ENCODE measurements at places on chromosomes 5 and 9. TPM values are rescaled to one million over a fixed set of nuclear protein-coding genes. Genes with fewer than 3 reads are reported as not detected.

The CORO2A gene
- 14.9 TPM for total RNA-seq

GRCh38 chr9:129567842-129568559 lies 52.9 kb downstream of the C9orf50 start:
- peaks cover 6% of the 10 kb centered on the region for H3K4me1 ChIP-seq
- H3K27ac ChIP-seq, result peak overlapping the region; percentile 23
- peak overlapping the region; percentile 43 for H3K4me3 ChIP-seq

DNA sequence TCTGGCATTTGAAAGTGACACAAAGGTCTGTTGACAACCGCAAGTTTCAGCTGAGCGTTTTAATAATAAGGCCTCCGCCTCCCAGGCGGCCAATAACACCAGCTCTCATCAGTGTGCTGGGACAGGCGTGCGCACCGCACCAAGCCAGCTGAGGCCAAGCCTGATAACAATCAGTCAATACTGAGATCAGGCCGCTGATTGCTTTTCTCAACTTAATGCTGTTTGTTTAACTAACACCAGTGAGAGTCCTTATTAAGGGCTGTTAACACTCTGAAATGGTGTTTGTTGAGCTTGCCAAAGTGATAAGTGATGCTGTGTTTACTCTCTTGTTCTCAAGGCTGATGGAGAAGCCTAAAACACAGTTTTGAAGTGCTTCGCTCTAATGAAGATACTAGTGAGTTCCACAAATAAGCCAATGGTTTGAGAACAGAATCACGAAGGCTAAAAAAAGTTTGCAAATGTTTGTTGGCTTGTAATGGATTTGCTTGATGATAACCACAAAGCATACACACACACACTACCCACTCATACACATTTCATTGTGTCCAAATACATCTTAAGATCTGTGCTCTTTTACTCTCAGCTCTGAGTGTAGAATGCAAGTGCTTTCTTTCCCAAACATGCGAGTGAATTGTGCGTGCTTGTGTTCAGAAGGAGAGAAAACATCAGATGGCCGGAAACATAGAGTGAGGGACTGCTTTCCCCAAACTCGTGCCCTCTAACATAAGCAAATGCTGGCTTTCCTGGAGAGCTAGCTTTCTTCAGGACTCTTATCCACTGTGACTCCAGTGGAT lies 330.4 kb upstream of the KLF4 start:
- peak; percentile 52 for DNase-seq
- H3K4me1 ChIP-seq, result no peaks in the 10 kb centered on the region
- H3K4me3 ChIP-seq, result no peak overlapping the region
- peaks cover 13% of the 10 kb centered on the region for H3K27me3 ChIP-seq

DNA sequence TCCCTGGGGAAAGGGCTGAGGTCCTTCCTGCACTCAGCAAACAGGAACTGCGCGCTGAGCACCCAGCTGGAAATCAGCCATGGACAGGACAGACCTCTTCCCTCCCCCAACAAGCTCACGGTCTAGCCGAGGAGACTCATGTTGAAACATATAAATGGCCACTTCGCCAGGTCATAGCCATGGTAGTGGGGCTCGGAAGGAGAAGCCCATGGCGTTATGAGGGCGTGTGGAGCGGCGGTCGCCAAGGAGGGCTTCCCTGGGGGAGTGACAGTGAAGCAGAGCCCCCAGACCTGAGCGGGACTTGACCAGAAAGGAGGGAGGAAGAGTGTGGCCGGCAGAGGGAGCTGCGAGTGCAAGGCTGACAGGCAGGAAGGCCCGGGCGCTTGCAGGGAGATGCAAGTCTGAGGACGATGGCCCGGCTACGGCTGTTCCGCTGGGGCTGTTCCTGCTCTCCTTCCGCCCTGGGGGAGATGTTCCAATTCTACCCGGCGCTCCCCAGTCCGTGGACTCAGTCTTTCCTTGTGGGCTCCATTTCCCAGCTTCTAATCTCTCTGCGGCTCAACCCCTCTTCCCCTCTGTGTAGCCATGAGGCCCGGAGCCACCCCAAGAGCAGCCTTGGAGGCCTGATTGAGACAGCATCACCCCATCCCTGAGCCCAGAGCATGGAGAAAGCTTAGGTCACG lies 43.9 kb upstream of the PRRC2B start:
- no peak overlapping the region for H3K27ac ChIP-seq
- DNase-seq, result peak; percentile 70
- H3K4me3 ChIP-seq, result no peak overlapping the region
- H3K36me3 ChIP-seq, result no peaks in the 10 kb centered on the region
- no peaks in the 10 kb centered on the region for H3K27me3 ChIP-seq

- no peak for DNase-seq
- no peak overlapping the region for H3K4me3 ChIP-seq
- no peak overlapping the region for H3K27ac ChIP-seq
- no peaks in the 10 kb centered on the region for H3K27me3 ChIP-seq
- H3K36me3 ChIP-seq, result no peaks in the 10 kb centered on the region
Observed at GRCh38 chr5:337563-338130, 16.1 kb downstream of the AHRR start.

- no peak overlapping the region for H3K27ac ChIP-seq
- no peaks in the 10 kb centered on the region for H3K27me3 ChIP-seq
- H3K4me3 ChIP-seq, result no peak overlapping the region
- no peak for DNase-seq
Observed at GRCh38 chr5:2208239-2208544, 325.5 kb upstream of the IRX4 start.

DNA sequence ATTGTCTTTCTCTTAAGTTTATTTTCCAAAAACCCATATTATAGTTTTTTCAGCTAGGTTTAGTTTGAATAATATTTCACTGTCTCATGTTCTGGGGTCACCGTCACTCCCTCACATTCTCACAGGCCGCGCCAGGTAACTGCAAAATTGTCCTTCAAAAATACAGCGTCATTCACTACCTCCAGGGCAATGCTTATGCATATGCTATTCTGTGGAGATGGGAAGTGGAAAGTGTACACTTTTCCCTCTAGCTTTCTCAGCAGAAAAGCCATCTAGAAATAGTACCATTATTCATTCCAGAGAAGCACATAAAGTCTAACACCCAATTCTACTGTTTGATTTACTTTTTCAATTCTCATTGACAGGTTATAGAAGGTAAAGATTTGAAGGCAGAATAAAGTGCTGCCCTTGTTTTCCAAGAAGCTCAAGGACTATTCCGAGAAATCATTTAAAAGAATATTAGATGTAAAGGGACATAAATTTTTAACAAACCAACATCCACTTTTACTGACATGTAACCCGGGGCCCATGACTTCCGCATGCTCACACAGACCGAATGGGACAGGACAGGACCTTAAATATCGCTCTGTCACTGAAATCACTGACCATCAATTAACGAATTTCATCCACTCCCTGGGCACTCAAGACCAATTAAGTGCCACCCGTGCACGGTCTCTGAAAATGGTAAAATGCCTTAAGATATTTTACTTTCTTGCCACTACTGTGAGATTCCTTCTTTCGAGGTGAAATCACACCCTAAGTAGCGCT lies 720 bp downstream of the NUDT12 start:
- H3K27ac ChIP-seq, result peak overlapping the region; percentile 80
- H3K27me3 ChIP-seq, result no peaks in the 10 kb centered on the region
- H3K4me3 ChIP-seq, result peak overlapping the region; percentile 58
- no peak for DNase-seq

The FBN2 gene
- total RNA-seq, result 6.2 TPM

DNA sequence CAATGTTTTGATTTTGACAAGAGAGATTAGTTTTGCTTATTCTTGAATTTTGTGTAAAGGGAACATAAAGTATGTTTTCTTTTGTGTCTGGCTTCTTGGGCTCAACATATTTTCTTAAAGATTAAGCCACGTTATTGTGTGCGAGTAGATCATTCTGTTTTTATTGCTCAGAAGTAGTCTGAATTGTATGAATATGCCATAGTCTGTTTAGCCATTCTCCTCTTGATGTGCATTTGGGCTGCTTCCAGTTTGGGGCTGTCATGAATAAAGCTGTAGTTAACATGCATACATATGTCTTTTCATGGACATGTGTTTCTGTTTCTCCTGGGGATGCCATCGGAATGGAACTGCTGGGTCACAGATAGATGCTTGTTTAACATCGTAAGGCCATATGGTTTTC lies 198.9 kb downstream of the FANCC start:
- H3K36me3 ChIP-seq, result no peaks in the 10 kb centered on the region
- no peak for DNase-seq
- H3K27me3 ChIP-seq, result no peaks in the 10 kb centered on the region
- H3K4me1 ChIP-seq, result no peaks in the 10 kb centered on the region
- H3K4me3 ChIP-seq, result no peak overlapping the region
- no peak overlapping the region for H3K27ac ChIP-seq

GRCh38 chr5:135240283-135240633 lies 158.8 kb downstream of the MACROH2A1 start:
- H3K36me3 ChIP-seq, result no peaks in the 10 kb centered on the region
- H3K4me1 ChIP-seq, result peaks cover 7% of the 10 kb centered on the region
- H3K4me3 ChIP-seq, result no peak overlapping the region
- no peaks in the 10 kb centered on the region for H3K27me3 ChIP-seq
- H3K27ac ChIP-seq, result no peak overlapping the region

DNA sequence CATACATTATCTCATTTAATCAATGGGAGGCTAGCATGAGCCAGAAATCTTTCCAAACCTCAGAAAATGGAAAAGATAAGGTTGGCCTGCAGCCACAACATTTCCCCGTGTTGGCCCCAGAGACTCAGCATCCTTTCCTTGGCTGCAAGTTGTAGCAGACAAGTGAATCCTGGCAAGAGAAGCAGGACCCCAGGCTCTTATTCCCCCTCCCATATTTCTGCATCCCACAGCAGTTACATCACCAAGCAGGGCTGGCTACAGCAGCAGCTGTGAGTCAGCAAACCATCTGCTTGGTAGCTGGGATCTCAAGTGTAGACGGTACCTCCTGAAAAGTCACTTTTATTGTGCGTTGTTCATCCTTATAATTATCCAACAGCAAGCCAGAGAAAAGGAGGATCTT lies 212.4 kb downstream of the GNA14 start:
- DNase-seq, result no peak
- H3K36me3 ChIP-seq, result no peaks in the 10 kb centered on the region
- H3K27ac ChIP-seq, result no peak overlapping the region
- H3K4me1 ChIP-seq, result no peaks in the 10 kb centered on the region
- H3K27me3 ChIP-seq, result no peaks in the 10 kb centered on the region

- no peak overlapping the region for H3K4me3 ChIP-seq
- H3K27me3 ChIP-seq, result no peaks in the 10 kb centered on the region
- no peak for DNase-seq
- no peaks in the 10 kb centered on the region for H3K4me1 ChIP-seq
- no peaks in the 10 kb centered on the region for H3K36me3 ChIP-seq
Observed at GRCh38 chr5:159800131-159800840, 116.0 kb upstream of the ADRA1B start.

DNA sequence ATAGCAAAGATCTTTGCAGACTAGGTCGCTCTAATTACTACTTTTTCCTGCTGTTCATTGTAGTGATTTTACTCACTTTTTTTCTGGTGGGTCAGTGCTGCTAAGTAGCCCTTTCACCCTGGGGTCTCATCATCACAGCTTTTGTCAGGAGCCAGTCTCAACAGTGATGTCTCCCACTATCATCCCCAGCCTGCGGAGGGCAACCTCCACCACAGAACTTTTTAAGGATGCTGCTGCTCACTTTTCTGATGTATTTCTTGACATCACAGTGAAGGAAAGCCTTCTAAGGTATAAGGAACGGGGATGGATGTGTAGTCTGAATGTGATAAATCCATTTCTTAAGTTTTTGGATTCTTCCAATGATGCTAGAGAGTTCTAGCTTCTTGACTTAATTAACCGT lies 242.5 kb upstream of the RIOK2 start:
- no peaks in the 10 kb centered on the region for H3K4me1 ChIP-seq
- H3K4me3 ChIP-seq, result no peak overlapping the region
- no peaks in the 10 kb centered on the region for H3K27me3 ChIP-seq
- DNase-seq, result no peak
- H3K36me3 ChIP-seq, result no peaks in the 10 kb centered on the region
- H3K27ac ChIP-seq, result no peak overlapping the region

The DBH gene
- 0.23 TPM for total RNA-seq

The IL13 gene
- total RNA-seq, result not detected

DNA sequence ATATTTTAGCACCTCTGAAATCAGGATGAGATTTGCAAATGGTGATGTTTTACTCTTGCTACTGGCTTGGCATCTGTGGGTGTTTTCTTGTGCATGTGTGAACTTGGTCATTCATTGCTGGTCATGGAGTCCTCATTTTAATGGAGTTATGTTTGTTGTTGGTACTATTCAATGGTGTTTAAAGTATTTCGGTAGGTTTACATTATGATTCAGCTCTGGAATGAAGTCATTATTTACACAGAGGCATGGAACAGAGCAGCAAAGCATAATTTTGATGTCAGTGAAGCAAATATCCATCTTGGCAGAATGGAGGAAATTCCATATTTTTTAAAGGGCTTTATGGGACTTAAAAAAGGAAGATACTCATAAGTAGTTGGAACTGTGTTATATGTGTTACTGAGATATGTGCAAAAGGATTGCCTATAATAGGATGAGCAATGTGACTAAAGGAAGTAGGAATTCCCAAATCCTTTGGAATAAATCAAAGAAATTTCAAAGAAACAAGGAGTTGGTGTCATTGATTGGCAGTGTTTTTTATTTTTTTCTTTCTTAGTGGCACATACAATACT lies 147.4 kb downstream of the ACTBL2 start:
- no peaks in the 10 kb centered on the region for H3K4me1 ChIP-seq
- no peaks in the 10 kb centered on the region for H3K27me3 ChIP-seq
- H3K27ac ChIP-seq, result no peak overlapping the region
- H3K4me3 ChIP-seq, result no peak overlapping the region

GRCh38 chr5:62562867-62563266 lies 15.8 kb upstream of the LRRC70 start:
- no peak overlapping the region for H3K4me3 ChIP-seq
- no peaks in the 10 kb centered on the region for H3K4me1 ChIP-seq
- no peaks in the 10 kb centered on the region for H3K36me3 ChIP-seq

The CARD9 gene
- total RNA-seq, result 6.6 TPM

The PCDHA11 gene
- 1.4 TPM for total RNA-seq

- H3K4me3 ChIP-seq, result no peak overlapping the region
- H3K4me1 ChIP-seq, result peaks cover 6% of the 10 kb centered on the region
- DNase-seq, result no peak
- H3K36me3 ChIP-seq, result no peaks in the 10 kb centered on the region
- no peaks in the 10 kb centered on the region for H3K27me3 ChIP-seq
- no peak overlapping the region for H3K27ac ChIP-seq
Observed at GRCh38 chr9:131113655-131114054, 11.7 kb upstream of the NUP214 start.

- H3K27me3 ChIP-seq, result no peaks in the 10 kb centered on the region
- no peaks in the 10 kb centered on the region for H3K36me3 ChIP-seq
- H3K4me1 ChIP-seq, result peaks cover 18% of the 10 kb centered on the region
- no peak for DNase-seq
Observed at GRCh38 chr5:72346398-72346797, 26.2 kb downstream of the PTCD2 start.

The CDKN2B-AS1 gene
- 0.58 TPM for total RNA-seq

GRCh38 chr5:591746-592145 lies 20.4 kb upstream of the CEP72 start:
- no peaks in the 10 kb centered on the region for H3K4me1 ChIP-seq
- H3K27ac ChIP-seq, result no peak overlapping the region
- no peaks in the 10 kb centered on the region for H3K36me3 ChIP-seq
- H3K27me3 ChIP-seq, result no peaks in the 10 kb centered on the region

The CTXN3 gene
- not detected for total RNA-seq

The LRRC70 gene
- 5.7 TPM for total RNA-seq
